ENCODE measurements at places on chromosomes 3 and 15.

GRCh38 chr3:184727357-184728009 is 15.6 kb upstream of the MAGEF1 start:
- peak; percentile 66 for DNase-seq

DNA sequence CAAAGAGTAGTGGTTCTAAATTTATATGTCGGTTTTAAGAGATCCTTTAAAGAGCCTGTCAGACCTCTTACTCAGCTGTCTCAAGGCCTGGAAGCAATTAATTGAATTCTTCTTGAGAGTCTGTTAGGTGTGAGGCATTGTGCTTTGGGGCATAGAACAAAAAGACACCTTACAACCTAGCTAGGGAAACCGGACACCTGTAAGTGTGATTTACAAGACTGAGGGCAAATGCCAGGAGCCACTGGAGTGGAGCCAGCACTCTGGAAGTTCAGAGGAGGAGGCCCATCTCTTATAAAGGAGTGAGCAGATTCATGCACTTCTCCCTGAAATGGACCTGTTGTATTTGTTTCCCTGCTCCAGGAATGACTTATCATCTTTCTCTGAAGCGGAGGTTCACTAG is 97.7 kb upstream of the NUDT16 start:
- peak; percentile 29 for DNase-seq

DNA sequence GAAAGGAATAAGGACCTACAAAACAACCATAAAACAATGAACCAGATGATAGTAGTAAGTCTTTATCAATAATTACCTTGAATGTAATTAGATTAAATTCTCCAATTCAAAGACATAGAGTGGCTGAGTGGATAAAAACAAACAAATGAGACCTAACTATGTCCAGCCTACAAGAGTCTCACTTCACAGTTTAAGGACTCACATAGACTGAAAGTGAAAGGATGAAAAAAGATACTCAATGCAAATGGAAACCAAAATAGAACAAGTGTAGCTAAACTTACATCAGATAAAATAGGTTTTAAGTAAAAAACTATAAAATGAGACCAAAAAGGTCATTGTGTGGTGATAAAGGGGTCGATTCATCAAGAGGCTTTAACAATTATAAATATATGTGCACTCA is 21.9 kb upstream of the NR1I2 start:
- no peak for DNase-seq

DNA sequence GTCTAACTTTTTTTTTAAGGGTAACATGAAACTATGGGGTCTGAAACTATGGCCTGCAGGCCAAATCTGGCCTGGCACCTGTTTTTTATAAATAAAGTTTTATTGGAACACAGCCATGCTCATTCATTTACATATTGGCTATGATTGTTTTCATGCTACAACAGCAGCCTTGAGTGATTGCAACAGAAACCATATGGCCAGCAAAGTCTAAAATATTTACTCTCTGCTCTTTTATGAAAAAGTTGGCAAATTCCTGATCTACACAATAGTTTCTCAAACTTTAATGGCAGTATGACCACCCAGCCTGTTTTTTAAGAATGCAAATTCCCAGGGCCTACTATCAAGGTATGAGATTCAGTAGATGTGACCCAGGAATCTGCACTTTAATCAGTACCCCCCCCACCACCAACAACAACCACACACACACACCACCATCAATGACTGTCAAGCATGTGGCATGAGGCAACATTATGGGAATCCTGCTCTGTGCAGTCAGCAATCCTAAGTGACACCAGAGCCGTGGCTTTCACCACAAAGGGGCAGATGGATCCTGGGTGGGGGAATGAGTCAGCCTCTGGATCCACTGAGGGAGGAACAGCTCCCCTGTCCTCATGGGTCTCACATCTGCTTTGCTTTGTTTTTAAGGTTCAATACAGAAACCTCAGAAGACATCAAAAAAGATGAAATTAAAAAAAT is 142.8 kb downstream of the NTRK3 start:
- DNase-seq = no peak

DNA sequence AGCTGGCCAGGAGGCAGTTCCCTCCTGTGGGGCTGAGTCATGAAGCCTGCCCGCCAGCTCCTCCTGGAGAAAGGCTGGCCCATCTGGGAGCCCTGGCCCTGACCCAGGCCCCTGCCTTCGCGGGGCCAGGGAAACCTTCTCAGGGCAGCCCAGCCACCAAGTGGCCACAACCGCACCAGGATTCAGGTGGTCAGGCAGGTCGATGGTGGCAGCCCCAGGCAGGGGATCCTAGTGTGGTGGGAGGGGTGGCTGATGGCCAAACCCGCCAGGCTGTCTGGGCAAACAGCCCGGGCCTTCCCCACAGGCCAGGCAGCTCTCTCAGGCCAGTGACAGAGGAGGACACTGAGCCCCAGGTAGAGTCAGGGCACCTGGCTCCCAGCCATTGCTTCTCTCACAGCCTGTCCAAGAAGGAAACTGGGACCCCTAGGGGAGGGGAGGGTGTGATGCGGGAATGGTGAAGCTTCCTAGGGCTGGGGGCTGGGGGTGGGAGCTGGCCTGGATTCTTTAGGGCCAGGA is 1.2 kb downstream of the TWF2 start:
- DNase-seq = peak; percentile 84

GRCh38 chr15:57329582-57330367 is 46.5 kb upstream of the CGNL1 start:
- DNase-seq = no peak

- peak; percentile 74 for DNase-seq
Observed at GRCh38 chr15:56736308-56736707, 3.0 kb upstream of the ZNF280D start.

DNA sequence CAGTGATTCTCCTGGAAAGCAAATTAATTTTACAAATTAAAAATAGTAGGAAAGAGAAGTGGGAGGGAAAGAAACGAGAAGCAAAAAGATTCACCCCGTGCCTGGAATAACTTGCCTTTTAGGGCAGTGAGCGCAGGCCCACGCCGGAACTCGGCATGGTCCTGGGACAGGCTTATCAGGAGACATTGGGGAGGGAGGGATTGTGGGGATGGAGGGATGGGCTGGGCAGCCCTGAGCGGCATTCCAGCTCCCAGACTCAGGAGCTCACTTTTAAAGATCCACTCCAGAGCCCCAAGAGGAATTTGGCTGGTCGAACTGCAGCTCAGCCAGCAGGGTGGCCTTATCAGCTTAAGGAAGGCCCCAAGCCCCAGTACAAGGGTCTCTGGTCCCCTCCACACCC is 117.9 kb downstream of the ADCY5 start:
- DNase-seq = no peak

GRCh38 chr3:22475665-22476240 is 724.7 kb upstream of the ZNF385D start:
- DNase-seq = peak; percentile 81

DNA sequence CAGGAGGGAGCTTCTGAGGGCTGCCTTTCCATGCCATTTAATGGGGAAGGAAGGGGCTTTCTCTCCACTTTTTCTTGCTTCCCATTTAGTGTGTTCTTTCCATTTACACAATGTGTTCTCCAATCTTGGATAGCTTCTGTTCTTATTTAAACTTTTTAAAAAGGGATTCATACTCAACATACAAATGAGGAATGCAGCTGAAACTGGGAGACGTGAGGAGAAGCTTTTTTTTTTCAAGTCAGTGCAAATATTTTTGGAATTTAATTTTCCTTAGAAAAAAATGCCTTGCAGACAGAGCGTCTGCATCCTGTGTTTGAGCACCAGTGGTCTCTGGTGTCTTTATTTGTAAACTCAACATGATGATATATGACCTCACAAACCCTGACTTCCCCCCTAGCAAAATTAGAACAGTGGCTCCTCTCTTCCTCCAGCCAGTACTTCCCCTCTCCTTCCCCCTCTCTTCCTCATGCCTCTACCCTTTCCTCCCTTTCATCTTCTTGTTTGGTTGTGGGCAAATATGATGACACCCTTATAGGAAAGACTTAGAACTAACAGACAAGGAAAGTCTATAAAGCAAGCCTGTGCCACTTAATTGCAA is 48.1 kb upstream of the PCSK6 start:
- DNase-seq = no peak

- peak; percentile 63 for DNase-seq
Observed at GRCh38 chr3:36893137-36893557, 51.7 kb downstream of the TRANK1 start.

DNA sequence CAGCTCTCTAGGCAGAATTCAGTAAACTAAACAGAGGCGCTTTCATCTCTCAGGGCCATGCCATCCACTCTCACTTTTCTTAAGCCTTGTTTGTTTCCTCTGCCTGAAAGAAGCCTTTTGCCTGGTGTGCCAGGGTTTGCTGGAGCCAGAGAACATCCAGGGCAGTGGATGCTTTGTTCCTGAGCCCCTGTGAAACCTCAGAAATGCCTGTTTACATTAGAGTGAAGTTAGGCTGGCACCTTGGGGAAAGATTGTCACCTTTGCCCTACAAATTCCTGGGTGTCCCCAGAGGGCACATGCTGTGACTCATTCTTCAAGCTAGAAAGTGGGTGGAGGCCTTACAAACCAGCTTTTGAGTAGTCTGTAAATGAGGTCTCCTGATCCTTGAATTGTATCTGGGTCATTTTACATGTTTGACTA is 10.7 kb upstream of the TRAK1 start:
- peak; percentile 96 for DNase-seq

DNA sequence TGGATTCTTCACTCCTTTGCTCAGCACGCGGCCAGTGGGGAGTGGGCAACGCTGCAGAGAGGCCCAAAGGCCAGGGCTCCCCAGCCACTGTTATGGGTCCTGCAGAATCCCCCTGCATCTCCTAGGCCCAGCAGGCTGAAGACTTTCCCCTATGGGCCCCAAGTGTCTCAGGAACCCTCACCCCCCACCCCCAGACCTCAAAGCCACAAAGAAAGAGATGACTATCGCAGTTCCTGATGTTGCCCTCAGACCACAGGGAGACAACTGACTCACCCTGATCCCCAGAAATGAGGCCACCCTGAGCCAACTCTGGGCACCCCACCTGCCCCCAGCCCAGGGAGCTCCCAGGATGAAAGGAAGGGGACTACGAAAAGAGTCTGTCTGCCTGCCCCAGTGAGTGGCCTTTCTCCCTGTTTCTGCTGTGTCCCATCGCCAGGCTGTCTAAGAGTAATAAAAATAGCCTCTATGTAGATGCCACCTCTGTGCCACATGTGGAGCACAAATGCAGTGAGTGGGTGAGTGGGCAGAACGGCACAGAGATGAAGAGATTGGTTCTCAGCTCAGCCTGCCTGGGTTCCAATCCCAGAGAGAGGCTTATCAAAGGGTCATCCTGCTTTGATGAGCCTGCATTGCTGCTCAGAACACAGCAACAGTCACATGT is 283.0 kb downstream of the UACA start:
- no peak for DNase-seq

GRCh38 chr15:40918146-40918798 is 10.9 kb upstream of the DLL4 start:
- DNase-seq = no peak

- peak; percentile 53 for DNase-seq
Observed at GRCh38 chr3:152241142-152242017, 27.3 kb upstream of the MBNL1 start.

GRCh38 chr3:81302045-81302444 is 459.4 kb downstream of the GBE1 start:
- peak; percentile 48 for DNase-seq

DNA sequence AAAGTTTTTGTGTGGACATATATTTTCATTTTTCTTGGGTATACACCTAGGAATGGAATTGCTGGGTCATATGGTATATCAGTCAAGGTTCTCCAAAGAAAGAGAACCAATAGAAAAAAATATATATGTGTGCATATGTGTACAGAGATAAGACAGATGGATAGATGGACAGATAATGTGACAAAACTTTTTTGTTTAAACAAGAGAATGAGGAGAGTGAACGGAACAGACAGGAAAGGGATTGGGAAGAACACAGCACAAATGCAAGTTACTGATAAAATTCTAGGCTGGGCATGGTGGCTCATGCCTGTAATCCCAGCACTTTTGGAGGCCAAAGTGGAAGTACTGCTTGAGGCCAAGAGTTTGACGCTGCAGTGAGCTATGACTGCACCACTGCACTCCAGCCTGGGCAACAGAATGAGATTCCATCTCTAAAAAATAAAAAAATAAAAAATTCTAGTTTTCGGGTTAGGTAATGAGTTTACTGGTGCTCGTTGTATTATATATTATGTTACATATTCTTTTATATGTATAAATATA is 50.0 kb downstream of the HSPBAP1 start:
- no peak for DNase-seq

GRCh38 chr15:51837792-51838251 is 8.4 kb downstream of the TMOD3 start:
- peak; percentile 67 for DNase-seq

GRCh38 chr3:112681822-112682325 is 40.9 kb upstream of the CCDC80 start:
- peak; percentile 80 for DNase-seq

DNA sequence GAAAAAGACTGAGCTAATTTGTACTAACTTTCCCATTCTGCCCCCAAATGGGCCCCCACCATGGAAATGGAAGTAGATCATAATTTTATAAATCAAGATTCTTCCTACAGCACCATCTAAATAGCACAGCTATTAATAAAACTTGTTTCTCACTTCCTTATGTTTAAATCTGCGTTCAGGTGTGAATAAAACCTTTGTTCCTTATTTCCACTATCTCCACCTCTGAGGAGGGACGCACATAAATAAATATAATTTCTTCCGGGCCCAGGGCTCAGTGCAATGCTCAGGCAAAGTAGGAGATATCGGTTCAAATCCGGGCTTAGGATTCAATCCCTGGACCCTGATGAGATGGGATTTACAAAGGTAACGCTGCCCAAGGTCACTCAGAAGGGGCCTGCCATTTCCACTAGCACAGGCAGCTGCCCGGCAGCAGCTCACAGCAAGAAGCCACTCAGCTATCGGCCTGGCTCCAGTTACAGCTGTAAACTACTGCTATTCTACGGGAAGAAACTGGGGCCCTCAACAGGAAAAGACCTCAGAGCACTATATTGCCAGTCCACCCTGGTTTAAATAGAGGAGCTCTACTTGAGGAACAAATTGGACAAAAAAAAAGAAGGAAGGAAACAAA is 52.5 kb downstream of the FOXP1 start:
- no peak for DNase-seq

DNA sequence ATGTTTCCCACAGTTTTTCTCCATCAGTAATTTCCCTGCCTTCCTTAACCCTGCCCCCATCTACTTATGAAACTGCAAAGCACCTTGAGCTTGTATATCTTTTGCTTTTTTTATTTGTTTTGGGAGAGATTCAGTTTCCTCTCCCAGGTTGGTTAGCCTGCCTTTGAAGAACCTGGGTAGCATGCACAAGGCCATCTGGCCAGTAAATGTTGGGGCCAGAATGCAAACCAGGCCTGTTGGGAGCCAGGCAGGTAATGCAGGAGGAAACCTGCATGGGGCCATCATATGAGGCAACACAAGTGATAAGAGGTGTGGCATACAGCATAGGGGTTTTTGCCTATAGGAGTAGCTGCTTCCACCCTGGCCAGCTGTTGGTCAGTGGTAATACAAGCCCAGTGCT is 17.7 kb downstream of the SYNPR start:
- DNase-seq = no peak
